AG04449 (cell line): ENCODE measurements at places on chromosomes 11 and 22.

DNA sequence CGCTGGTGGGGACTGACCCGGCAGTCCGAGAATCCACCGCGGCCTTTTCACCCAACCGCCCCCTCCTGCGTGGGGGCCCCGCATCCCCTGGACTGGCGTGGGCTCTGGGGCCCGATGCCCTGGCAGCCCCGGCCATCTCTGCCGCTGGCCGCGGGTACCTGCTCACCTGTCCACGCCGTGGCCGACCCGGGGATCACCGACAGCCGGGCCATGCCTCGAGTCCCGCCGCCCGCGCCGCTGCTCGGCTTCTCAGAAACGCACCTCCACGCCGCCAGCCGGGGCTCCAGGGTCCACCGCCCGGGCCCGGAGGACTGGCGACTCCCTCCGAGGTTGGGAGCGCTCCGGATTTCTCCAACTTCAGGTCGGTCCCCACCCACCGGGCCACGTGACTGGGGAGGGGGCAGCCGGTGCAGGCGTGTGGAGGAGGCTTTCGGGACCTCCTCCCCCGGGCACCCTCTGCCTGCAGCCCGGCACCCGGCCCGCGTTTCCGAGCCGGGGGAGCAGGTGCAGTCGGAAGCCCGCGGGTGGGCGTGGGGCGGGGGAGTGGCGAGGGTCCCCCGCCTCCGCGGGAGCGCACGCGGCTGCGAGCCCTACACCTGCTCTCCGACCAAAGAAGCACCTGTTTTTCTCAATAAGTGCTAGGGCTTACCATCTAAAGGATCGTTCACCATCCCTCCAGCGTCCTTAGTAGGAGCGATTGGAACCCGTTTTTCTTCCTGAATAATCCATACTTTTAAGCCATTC lies 554 bp upstream of the NRIP3 start:
- DNase-seq: no peak

DNA sequence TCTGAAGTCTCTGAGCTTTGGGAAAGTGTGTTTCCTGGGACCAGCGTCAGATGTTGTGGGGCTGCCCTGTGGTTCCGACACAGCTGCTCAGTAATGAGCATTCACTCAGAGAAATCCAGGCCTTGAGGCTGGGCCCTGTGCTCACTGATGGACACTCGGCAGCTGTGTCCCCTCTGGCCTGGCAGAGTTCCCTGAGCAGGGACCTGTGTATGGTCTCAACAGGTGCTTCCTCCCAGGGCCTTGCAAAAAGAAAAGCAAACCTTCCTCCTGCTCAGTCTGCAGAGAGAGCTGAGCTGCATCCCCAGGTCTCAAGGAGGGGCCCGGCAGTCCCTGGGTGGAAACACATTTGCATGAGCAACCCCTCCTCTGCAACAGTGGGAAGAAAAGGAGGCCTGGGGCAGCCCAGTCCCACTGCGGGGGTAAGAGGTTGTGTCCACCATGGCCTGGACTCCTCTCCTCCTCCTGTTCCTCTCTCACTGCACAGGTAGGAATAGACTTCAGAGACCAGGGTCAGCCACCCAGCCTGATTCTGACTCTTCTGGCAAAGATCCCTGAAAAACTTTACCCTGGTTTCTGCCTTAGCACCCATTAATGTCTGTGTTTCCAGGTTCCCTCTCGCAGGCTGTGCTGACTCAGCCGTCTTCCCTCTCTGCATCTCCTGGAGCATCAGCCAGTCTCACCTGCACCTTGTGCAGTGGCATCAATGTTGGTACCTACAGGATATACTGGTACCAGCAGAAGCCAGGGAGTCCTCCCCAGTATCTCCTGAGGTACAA lies 131.2 kb downstream of the VPREB1 start:
- DNase-seq: no peak

GRCh38 chr11:69645801-69646492 lies 5.0 kb downstream of the CCND1 start:
- DNase-seq: no peak

- no peak for DNase-seq
Measured at GRCh38 chr22:38267086-38267485, 5.7 kb downstream of the TMEM184B start.

DNA sequence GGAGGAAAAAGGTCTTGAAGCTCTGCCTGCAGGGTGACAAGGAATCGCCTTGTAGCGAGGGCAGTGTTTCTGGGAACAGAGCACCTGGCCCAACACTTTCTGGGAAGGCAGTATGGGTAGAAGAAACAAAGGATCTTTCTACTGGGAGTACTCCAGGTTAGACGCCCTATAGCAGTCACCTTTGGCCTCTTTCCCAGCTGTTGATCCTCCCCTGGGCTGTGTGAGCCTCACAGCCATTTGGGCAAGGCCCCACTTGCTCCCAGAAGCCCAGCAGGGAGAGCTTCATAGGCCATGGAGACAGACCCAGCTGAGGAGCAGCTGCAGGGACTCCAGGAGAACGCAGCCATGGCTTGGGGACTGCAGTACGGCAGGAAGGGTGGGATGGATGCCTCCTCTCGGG lies 1.2 kb downstream of the SLCO2B1 start:
- DNase-seq: no peak

- no peak for DNase-seq
Measured at GRCh38 chr11:57479911-57480310, 19.6 kb downstream of the RTN4RL2 start.

DNA sequence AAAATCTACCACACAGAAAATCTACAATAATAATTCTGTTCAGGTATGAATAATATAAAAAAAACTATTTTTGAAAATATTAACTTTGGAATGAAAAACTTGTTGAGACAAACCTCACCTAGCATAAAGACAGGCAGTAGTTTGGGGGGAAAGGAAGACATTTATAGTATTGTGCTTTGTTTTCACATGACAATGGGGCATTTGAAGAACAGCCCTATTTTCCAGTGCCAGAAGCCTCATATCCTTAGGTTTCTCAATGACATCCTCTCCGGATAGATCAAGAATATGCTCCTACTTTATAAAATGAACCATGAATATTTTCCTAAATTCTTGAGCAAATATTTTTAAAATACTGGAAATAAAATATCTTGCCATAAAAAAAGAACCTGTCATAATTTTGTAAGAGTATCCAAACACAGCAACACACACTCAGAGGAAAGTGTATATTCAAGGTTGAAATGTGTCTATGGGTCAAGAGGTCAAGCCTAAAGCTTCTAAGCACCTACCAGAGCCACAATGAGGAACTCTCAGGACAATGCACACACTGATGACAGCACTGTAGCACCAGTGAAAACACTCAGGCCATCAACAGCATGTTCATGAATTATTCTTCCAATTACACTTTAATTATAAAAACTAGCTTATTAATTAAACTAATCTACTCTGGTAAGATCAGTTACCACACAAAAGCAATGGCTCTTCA lies 68.7 kb downstream of the MRTFA start:
- DNase-seq: no peak

- no peak for DNase-seq
Measured at GRCh38 chr11:121540627-121541026, 87.9 kb upstream of the SORL1-AS1 start.

DNA sequence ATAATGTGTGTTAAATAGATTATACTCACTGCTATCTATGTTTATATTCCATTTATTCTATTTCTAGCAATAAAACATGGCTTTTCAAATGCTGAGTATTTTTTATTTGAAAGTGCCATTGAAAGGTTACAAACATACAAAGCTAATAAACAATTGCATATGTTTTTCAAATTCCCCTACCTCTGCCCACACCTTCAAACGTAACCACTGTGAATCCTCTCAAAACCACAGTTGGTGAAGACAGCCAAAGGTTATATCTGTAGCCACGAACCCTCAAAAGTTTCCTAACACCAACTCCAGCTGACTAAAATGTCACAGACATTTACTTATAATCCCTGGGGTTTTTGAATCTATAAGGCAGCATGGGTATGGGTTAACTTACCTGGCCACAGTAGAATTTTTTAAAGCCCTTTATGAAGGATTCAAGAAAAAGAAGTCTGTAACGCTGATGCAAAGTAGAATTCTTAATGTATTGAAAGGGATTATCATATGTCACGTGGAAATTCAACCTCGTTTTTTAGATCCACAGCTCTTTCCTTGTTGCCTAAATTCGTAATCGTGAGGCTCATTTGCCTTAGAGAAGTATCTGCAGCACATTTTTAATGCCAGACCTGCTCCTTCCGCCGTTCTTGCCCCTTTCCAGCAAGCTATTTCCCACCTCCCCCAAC lies 122.5 kb upstream of the ZC3H12C start:
- DNase-seq: no peak

GRCh38 chr11:117907276-117908108 lies 21.7 kb downstream of the TMPRSS13 start:
- peak; percentile 26 for DNase-seq

DNA sequence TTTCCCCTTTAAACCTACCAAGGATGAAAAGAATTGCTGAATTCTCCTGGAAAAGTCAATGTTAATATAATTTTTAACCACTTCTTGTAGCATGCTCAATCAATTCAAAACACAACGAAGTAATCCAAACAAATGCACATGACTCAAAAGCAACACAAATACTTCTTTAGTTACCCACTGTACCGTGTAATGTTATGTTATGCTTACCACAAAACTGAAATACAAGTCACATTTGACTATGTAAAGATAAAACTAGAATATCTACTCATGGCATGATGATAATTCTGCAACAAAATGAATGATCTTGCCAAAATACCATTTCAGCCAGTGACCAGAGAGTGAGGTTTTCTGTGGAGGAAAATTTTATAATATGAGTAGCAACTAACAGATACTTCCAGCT lies 587.0 kb downstream of the DLG2 start:
- DNase-seq: no peak

DNA sequence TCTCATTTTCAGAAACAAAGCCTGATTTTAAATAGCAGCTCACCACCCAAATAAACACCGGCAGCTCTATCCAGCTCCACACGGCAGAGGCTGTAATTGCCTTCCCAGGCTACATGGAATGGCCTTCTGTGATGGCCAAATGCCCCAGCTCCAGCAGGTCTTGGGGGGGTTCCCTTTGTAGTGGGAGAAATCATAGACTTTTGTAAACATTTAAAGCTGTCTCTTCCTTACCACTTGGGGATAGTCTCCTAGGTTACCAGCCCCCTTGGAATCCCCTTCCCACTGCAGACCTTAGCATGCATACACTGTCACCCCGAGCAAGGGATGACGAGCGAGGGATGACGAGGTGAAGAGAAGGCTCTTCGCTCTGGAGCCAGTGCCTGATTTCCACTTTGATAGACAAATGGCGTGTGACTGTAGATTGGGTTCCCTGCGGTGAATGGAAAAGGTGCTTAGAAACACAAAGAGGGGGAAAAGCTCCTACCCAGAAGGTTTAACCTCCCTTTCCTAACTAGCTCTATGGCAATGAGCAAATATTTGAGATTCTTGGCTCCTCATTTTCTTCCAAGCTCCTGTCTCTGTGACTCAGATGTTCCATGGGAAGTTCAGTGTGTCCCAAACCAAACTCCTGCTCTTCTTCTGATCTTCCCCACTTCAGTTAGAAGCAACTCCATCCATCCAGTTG lies 108.0 kb upstream of the CADM1 start:
- no peak for DNase-seq

GRCh38 chr22:39622881-39623367 lies 52.4 kb downstream of the CACNA1I start:
- DNase-seq: no peak

DNA sequence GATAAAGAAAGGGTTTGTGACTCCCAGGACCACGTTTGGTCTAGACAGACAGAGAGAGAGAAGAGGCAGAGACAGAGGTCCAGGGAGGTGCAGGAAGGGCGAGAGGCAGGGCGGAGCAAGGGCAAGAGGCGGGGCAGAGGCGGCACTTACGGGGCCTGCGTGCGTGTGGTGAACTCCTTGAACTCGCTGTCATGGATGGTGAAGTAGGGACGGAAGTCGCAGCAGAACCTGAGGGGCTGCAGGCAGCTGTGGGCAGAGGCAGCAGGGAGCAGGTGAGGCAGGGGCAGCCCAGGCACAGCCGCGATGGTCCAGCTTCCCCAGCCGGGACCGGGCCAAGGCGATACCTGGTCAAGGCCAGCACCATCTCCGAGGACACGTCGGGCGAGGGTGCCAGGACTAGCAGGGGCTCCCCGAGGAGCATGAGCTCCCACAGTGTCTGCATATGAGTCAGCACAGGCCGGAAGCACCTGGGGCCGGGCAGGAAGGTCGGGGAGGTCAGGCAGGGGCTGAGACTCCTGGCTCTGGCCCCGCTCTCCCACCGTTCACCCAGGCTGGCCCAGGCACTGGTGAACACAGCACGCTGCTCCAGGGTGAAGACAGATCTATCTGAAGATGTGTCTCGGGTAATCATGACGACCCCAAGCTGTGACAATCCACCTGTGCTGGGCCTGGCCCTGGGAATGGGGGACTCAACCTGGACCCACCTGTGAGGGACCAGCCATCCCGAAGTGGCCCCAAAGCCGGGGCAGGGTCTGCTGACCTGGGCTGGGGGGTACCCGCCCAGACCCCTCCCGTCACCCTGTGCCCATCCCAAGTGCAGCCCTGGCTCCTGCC lies 7.2 kb upstream of the PLXNB2 start:
- DNase-seq: no peak

GRCh38 chr11:37509506-37509905 lies 911.5 kb upstream of the RAG2 start:
- no peak for DNase-seq

DNA sequence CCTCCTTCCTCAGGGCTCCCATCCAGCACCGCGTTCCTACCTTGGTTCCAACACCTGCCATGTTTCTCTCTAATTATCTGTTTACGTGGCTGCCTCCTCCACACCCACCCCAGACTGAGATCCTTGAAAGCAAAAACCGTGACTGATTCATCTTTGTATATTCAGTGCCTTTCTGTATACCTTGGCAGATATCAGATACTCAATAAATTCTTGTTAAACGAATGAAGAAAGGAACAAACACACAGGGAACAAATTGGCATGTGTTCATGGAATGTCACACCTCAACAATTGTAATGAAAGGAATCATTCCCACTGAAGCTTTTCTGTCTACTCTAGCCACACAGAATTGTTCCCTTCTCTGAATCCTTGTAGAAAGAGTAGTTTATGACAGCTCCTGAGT lies 20.4 kb upstream of the LRRC55 start:
- DNase-seq: no peak

GRCh38 chr22:31915586-31915985 lies 28.7 kb upstream of the YWHAH start:
- no peak for DNase-seq

GRCh38 chr11:17590463-17590862 lies 43.4 kb downstream of the OTOG start:
- no peak for DNase-seq
